A549 treated with RU486 at 1 μM for 4 hours (cell line): ENCODE measurements at places on chromosomes 16 and 17. TPM values are rescaled to one million over a fixed set of nuclear protein-coding genes. Genes with fewer than 3 reads are reported as not detected.

MT1B gene
- total RNA-seq: not detected in 5 replicates

ABCA9 gene
- total RNA-seq: not detected in 5 replicates

CLDN7 gene
- total RNA-seq: 0.57 to 1.5 TPM (median 0.71 TPM) in 5 replicates

TMEM100 gene
- not detected in 5 replicates for total RNA-seq

KRTAP3-1 gene
- not detected in 5 replicates for total RNA-seq

RSL1D1 gene
- total RNA-seq: 221 to 300 TPM (median 246 TPM) in 5 replicates
